Substantia nigra (tissue), 51 donors: ENCODE measurements at places on chromosomes 3 and 15.

- DNase-seq = no peak
Measured at GRCh38 chr3:64773137-64773536, 85.3 kb upstream of the ADAMTS9 start.

GRCh38 chr15:70633991-70634390 is 129.4 kb downstream of the UACA start:
- DNase-seq = no peak

GRCh38 chr15:47013446-47013845 is 703.9 kb upstream of the SEMA6D start:
- DNase-seq = no peak

GRCh38 chr3:5205165-5205941 is 17.8 kb downstream of the EDEM1 start:
- DNase-seq = no peak

DNA sequence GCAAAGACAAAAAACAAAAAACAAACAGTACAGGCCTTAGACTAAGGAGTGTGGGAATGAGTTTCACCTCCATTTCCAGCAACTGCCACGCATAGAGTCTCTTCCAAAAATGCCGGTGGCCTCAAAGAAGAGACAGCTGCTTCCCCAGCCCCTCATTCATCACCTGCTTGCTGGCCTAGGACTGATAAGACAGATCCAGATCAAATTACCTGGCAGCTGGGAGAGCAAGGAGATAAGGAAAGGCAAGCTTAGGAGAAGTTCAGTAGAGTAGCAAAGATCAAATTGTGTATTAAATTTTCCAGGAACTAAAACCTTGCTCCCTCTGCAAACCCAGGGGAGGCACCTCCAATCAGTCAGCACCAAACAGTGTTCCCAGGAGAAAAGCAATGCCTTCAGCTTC is 325.8 kb upstream of the CTNNB1 start:
- DNase-seq = no peak

DNA sequence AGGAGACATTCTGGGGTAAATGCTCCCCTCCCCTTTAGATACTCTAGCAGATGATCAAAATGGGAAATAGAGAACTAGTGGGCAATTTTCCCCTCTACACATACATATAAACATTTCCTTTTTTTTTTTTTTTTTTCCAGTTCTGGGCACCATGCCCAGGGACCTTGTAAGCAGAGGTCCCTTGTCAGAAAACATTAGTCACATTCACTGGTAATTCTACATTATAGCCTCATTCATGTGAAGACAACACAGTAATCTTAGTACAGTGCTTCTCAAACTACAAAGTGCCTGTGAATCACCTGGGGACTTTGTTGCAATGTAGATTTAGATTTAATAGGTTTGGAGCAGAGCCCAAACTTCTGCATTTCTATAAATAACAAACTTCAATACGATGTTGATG is 60.1 kb upstream of the ACTC1 start:
- DNase-seq = no peak

DNA sequence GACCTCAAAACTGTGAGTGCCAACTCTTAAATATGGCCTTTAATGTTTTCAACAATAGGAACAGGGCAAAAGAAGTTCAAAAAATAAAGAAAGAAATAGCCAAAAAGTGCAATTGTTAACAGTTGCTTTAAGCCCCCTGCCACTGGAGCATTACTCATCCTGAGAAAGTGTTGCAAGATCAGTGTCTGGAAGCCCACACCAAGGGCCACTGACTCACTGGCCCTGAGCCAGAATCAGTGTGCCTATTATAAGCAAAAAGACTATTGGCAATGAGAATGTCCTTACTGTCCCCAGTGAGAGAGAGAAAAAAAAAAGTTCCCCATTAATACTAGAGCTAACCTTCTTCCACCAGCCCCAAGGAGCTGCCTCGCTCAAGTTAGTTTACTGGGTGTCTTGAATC is 480.1 kb upstream of the ZNF385D start:
- no peak for DNase-seq

GRCh38 chr3:100913870-100914648 is 79.2 kb downstream of the ABI3BP start:
- no peak for DNase-seq

GRCh38 chr3:4808637-4809036 is 170.6 kb upstream of the BHLHE40 start:
- DNase-seq = no peak

DNA sequence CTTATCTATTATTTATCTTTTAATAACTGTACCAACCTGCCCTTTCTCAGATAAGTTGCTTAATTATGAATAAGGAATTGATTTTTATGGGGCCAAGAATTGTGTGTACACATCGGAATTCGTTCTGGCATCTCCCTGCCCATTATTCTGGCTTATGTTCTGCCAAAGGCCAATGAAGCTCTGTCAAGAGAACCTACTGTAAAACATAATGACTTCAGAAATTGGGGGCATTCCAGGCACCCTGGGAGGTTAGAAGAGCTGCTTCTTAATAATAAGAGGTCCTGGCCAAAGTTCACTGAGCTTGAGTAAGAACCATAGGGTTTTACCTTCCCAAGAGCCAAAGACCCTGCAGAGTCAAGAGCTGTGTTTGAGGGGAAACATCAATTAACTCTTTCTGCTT is 261.7 kb downstream of the SLC9A9 start:
- DNase-seq = no peak

GRCh38 chr3:139284221-139284620 is 59.6 kb upstream of the MRPS22 start:
- no peak for DNase-seq

- no peak for DNase-seq
Measured at GRCh38 chr3:112405845-112406244, 72.9 kb downstream of the CD200 start.

- DNase-seq = no peak
Measured at GRCh38 chr3:106824856-106825255, 552.4 kb upstream of the CCDC54 start.

DNA sequence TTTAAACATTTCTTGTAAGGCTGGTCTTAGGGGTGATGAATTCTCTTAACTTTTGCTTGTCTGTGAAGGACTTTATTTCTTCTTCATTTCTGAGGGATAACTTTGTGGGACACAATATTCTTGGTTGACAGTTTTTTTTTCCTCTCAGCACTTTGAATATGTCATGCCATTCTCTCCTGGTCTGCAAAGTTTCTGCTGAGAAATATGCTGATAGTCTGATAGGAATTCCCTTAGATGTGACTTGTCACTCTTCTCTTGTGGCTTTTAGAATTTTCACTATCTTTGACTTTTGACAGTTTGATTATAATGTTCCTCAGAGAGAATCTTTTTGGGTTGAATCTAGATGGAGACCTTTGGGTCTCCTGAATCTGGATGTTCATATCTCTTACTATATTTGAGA is 23.3 kb upstream of the TF start:
- DNase-seq = no peak

- no peak for DNase-seq
Measured at GRCh38 chr3:52019352-52020080, 23.8 kb upstream of the RPL29 start.

DNA sequence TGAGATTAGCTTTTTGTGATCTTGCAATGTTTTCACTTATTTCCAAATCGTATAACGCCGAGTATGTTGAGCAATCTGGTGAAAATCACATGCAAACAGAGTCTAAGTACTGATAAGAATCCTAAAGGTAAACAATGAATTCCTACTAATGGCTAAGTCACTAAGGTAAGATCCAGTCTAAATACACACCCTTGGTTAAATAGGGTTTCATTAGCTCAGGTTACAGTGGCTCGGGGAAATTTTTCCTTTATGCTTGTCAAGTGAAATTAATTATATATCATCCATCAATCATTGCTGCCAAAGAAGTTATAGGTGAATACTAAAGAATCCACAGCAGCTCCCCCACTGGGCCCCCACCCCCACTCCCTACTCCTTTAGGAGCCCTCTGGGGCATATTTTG is 139.3 kb downstream of the SOX2 start:
- DNase-seq = no peak

DNA sequence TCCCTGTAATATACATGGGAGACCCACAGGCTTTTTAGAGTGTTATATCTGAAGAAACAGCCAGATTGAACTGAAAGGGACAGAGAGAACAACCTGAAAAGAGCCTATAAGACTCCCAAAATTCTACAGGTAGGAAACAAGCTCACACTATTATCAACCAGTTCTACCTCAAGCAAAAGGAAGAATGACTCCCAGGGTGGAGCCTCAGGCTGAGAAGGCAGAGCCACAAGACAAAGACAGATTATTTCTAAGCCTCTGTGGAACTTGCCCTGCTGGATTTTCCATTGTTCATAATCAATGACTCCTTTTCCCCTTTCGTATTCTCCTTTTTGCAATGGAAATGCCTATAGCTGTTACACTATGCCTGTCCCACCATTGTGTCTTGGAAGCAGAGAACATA is 95.1 kb upstream of the LMCD1 start:
- no peak for DNase-seq

DNA sequence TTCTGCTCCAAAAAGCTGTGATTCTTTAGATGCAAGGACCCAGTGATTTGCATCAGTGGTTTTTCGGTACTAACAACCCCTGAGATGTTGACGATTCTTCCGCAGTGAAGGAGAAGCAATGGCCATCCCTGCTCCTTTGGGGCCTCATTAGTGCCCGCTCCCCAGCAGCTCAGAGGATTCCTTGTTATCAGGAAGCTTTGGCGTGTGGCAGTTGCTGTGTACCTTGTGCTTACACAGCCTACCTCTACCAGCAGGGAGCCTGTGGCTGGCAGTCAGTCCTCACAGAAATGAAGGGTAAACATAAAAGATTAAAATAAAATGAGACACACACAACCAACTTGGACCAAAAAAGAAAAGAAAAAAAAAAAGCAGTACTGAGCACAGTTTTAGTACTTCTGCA is 55.2 kb downstream of the CNTN3 start:
- no peak for DNase-seq

DNA sequence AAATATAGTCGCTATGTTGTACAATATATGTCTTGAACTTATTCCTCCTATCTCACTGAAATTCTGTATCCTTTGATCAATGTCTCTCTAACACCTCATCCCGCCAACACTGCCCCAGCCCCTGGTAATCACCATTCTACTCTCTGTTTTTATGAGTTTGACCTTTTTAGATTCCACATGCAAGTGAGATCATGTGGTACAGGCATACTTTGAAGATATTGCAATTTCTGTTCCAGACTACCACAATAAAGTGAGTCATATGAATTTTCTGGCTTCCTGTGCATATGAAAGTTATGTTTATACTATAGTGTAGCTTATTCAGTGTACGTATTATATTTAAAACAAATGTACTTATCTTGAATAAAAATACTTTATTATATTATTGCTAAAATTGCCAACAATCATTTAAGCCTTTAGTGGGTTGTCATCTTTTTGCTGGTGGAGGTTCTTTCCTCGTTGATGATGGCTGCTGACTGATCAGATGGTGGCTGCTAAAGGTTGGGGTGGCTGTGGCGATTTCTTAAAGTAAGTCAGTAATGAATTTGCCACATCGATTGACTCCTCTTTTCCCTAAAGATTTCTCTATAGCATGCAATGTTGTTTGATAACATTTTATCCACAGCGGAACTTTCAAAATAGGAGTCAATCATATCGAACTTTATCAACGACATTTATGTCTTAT is 257.2 kb downstream of the NFKBIZ start:
- DNase-seq = no peak
